ENCODE measurements at places on chromosomes 16 and 17. TPM values are rescaled to one million over a fixed set of nuclear protein-coding genes. Genes with fewer than 3 reads are reported as not detected.

DNA sequence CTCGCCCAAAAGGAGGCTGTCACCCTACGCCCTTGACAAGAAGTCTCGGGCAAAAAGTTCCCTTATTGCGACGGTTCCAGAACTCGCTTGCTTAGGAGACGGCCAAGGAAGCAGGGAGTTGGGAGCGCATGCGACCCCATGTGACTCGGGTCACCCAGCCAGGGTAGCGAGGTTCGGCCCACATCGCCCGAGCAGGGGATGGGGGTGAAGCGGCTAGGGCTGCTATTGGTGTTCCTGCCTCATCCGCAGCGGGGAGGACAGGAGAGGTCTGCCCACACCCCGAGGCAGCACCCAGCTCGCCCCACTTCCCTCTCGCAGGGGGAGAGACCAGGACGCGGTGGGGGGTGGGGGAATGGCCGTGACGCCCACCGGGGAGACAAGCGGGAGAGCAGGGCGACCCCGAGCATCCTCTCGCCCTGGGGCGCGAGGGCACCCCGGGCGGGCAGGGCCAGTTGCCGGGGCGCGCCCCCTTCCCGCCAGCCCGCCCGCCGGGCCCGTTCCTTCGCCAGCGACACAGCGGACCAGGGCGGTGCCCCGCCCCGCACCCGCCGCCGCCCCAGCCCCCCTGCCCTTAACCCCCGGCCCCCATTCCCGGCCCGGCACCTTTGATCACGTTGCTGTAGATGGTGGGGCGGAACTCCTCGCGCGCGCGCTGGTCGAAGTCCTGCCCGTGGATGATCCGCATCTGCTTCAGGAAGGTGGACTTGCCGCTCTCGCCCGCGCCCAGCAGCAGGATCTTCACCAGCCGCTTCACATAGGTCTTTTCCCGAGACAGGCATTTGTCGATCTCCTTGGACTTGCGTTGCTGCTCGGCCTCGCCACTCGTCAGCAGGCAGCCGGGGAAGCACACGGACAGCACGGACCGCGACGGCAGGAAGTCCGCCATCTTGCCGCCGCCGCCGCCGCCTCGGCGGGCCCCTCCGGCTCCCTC, 567 bp downstream of the GNA13 start:
- peak; percentile 64 for DNase-seq

DNA sequence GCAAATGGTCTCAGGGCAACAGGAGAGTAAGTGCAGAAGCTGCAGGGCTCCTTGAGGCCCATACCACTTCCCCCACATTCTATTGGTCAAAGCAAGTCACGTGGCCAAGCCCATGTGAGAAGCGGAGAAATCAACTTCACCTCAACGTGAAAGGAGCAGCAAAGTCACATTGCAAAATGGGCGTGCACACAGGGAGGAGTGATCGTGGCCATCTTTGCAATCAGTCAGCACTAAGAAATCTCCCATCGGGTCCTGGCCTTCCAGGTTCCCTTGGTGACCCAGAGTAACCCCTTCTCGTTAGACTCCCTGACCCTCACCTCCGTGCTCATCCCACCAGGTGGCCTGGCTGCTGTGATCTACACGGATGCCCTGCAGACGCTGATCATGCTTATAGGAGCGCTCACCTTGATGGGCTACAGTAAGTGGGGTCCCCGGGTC, 38.0 kb downstream of the SLC5A11 start:
- no peak for DNase-seq

The KRT9 gene
- not detected for total RNA-seq

DNA sequence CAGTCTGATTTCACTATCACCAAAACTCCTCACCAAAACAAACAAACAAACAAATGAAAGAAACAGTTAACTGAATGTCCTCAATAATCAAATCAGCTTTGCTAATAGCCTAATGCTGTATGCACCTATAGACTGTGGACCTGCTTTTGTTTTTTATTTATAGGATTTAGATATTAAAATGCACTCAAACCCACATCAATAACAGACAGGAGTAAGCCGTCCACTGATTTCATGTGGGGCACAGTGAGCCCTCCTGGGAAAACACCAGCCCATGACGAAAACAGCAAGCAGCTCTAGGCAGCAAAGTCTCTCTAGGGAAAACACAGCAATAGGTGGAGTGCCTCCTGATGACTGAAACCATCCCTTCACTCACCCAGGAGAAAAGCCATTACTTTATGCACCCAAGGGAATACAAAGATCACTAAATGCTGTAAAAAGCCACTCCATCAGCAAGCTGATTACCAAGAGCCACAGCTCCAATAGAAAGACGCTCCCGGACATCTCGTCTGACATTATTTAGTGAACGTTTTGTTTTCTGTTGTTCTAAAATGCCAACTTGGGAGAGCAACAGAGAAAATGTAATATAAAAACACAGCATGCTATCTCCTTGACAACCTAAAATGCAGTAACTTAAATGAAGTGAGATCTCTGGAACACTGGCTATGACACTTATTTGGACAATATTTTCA, 47.8 kb downstream of the ANKFY1 start:
- no peak for DNase-seq

- DNase-seq: no peak
Observed at GRCh38 chr16:11014136-11014535, 69.8 kb downstream of the CLEC16A start.

- no peak for DNase-seq
Observed at GRCh38 chr16:20243731-20244281, 83.5 kb downstream of the GP2 start.

Data from uterus (tissue), 4 donors.